ENCODE measurements at places on chromosomes 12 and 14. TPM values are rescaled to one million over a fixed set of nuclear protein-coding genes. Genes with fewer than 3 reads are reported as not detected.

The PLCZ1 gene
- not detected for total RNA-seq

The SERPINA1 gene
- not detected for total RNA-seq

The KMT2D gene
- 14.9 TPM for total RNA-seq

The IRAK3 gene
- 8.1 TPM for total RNA-seq
